Posterior cingulate gyrus (tissue), 11 donors: ENCODE measurements at places on chromosomes 4 and X.

GRCh38 chr4:8592366-8593263 lies at the start of gene CPZ:
Gene CPZ, plus strand, starts transcription at chr4:8592765. Its CDS starts 69 bp downstream, at chr4:8592834.
- DNase-seq: peak; percentile 75

- DNase-seq: no peak
Measured at GRCh38 chr4:15270201-15270600, 157.6 kb upstream of the C1QTNF7 start.

- DNase-seq: no peak
Measured at GRCh38 chr4:109945056-109945455, 32.4 kb downstream of the EGF start.

DNA sequence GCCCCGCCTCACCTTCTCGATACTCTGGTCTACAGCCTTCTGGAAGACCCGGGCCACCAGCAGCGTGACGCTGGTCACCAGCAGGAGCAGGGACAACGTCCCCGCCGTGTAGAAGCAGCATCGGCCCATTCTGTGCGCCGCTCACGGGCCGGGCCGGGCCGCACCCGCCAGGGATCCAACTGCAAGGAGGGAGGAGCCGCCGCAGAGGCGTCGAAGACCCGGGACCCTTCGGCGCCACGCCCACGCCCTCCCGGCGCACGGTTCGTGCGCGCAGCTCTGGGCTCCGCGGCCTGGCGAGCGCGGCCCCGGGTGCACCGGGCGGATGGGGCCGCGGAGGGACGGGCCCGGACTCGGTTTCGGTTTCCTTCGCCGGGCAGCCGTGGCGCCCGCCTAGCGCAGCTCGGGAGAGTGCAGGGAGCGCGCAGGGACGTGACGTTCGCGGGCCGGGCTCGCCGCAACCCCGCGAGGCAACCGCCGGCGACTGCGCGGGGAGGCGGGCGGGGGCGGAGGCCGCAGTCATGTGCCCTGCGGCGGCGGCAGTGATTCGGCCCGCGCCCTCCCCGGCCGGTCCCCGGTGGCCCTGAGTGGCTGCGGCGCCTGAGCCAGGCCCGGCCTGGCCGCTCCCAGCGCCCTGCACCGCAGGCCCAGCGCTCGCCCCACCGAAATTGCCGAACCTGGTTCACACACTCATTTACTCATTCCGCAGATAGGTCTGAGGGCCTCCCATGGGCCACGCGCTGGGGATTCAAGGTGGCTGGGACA lies at the start of gene SCARB2:
Gene SCARB2, minus strand, starts transcription at position 410 of the 762 bp plus-strand sequence. Its CDS starts 281 bp downstream, at position 129.
- peak; percentile 92 for DNase-seq

GRCh38 chrX:106302304-106302703 lies 134.2 kb downstream of the PWWP3B start:
- no peak for DNase-seq

- no peak for DNase-seq
Measured at GRCh38 chr4:42515156-42515884, 118.0 kb downstream of the SHISA3 start.

DNA sequence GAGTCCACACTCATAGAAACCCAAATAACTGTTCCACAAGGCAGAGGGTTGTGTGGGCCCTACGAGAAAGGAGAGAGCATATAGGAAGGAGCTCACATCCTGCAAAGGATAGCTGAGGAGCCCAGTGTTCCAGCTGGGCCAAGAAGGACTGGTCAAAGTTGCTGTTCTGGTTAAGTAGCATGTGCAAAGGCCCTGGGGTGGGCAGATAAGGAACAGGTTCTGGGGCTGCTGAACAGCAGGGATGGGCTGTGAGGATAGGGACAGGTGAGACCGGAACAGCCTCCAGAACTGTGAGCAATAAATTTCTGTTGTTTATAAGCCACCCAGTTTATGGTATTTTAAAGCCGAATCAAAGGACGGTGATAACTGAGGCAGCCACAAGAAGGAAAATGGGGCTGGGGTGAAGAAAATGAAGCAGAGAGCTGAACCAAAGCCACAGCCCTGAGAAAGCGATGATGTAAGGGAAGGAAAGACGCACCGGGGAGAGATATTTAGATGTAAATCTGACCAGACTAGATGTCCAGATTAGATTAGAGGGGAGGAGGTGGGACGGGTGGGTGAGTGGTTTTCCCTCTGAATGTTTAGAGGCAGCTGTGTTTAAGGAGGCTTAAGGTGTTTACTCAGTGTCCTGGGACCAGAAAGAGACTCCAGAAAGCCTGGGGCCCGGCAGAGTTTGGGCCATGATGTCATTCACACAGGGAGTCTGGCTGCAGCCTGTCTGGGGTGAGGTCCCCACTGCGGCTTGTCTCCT lies 180.8 kb upstream of the BCOR start:
- DNase-seq: no peak

GRCh38 chr4:56817840-56818491 lies 3.5 kb downstream of the SPINK2 start:
- DNase-seq: no peak
